ENCODE measurements at places on chromosomes 7 and 10.

GRCh38 chr7:53428045-53428444, 392.6 kb downstream of the POM121L12 start:
- no peak for DNase-seq

DNA sequence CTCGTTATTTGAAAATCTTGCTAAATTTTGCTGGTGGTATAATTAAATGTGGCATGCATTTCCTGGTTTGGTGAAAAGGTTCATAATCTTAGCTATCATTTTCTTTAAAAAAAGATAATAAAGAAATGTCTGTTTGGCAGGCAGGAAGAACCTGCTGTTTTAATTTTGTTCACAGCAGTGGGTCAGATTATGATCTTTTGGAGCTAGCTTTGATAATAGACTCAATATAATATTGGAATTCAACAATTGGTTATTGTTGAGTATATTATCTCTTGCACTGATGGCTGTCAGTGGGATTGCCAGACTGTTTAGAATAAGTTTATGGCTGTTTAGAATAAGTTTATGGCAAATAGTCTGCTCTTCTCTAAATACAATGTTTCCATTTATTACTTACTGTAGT, 35.1 kb downstream of the MXI1 start:
- no peak for DNase-seq

GRCh38 chr10:61211468-61211867, 241.7 kb downstream of the TMEM26 start:
- no peak for DNase-seq

- DNase-seq = no peak
Measured at GRCh38 chr10:93088466-93088865, 14.8 kb downstream of the CYP26A1 start.

GRCh38 chr10:28054228-28054860, 55.5 kb upstream of the ODAD2 start:
- DNase-seq = no peak
